Endothelial cell (in vitro differentiated cells): ENCODE measurements at places on chromosomes 3 and 15.

DNA sequence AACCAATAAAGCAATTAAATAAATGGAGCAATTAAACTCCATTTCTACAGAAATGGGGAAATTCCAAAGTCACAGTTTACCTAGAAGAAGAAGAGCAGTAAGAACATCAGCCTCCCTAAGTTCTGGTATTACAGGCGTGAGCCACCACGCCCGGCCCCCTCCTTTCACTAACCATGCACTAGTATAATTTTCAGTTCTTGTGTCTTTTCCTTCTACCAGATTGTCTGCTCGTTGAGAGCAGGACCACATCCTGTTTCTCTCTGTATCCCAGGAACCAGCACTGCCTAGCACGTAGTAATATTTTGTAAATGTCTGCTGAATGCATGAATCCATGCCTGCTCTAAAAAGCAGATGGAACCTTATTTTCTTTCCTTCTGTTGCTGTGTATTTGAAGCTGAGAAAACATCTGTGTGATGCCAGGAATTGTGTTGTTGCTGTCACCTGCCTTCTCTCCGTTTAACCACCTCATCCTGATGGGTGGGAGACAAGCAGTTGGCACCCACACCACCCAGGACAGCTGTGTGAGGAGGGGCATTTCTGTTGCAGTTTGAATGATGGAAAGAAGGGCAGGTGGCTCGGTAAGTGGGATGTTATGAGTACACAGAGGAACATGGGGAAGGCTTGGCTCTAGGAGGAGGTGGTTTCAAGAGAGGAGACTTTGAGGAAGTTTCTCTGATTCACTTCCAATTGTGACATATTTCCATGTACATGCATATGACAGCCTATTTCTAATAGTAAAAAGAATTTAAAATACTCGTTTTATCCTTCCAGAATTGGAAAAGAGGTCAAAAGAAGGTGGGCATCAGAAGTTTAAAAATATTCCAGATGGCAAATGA, 30.1 kb downstream of the PXYLP1 start:
- DNase-seq, result no peak

GRCh38 chr3:172152874-172153273, 113.5 kb downstream of the FNDC3B start:
- no peak for DNase-seq

DNA sequence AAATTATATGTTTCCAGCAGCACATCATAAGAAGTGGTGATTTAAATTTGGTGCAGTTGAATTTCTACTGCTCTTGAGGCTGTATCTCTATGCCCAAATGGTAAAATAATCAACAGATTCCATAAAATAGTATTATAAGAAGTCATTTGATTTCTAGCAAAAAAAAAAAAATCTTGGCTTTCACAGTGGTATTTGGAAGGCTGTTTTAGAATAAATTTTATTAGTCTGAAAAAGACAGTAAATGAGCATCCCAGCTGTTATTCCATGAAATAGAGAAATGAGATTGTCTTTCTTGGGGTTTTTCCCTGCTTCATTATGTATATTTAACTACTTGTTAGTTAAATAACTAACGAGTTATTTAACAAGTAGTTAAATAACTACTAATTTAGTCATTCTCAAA, 156.0 kb upstream of the ABI3BP start:
- DNase-seq, result no peak

- DNase-seq, result no peak
Observed at GRCh38 chr15:62509395-62509958, 344.4 kb upstream of the C2CD4B start.

- DNase-seq, result no peak
Observed at GRCh38 chr3:134311693-134312071, 61.0 kb upstream of the RYK start.

- DNase-seq, result no peak
Observed at GRCh38 chr15:60511351-60512031, 32.5 kb upstream of the ICE2 start.

DNA sequence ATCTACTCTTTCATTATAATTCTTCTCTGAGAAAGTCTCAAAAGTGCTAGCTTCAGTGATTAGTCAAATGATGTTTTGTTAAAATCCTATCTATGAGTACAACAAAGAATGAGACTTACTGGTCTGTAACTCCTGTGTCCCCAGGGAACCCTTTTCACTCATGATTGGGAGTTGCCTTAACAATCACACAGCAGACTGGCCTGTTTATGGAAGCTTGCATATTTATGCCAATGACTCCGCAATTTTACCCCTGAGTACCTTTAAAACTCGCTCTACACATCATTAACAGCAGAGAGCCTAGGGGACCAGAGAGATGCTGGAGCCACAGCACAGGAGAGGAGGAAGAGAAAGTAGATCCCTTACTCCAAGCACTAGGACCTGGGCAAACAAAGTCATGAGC, 628.1 kb downstream of the IGSF11 start:
- no peak for DNase-seq

- peak; percentile 62 for DNase-seq
Observed at GRCh38 chr3:57596495-57597126, 533 bp downstream of the ARF4 start.

- DNase-seq, result no peak
Observed at GRCh38 chr3:127183931-127184869, 8.7 kb upstream of the PRR23E start.

- no peak for DNase-seq
Observed at GRCh38 chr3:15171096-15171495, 35.0 kb upstream of the CAPN7 start.

GRCh38 chr15:39657181-39657580, 76.3 kb downstream of the THBS1 start:
- no peak for DNase-seq

- DNase-seq, result no peak
Observed at GRCh38 chr15:95596496-95596895, 734.0 kb upstream of the NR2F2 start.

DNA sequence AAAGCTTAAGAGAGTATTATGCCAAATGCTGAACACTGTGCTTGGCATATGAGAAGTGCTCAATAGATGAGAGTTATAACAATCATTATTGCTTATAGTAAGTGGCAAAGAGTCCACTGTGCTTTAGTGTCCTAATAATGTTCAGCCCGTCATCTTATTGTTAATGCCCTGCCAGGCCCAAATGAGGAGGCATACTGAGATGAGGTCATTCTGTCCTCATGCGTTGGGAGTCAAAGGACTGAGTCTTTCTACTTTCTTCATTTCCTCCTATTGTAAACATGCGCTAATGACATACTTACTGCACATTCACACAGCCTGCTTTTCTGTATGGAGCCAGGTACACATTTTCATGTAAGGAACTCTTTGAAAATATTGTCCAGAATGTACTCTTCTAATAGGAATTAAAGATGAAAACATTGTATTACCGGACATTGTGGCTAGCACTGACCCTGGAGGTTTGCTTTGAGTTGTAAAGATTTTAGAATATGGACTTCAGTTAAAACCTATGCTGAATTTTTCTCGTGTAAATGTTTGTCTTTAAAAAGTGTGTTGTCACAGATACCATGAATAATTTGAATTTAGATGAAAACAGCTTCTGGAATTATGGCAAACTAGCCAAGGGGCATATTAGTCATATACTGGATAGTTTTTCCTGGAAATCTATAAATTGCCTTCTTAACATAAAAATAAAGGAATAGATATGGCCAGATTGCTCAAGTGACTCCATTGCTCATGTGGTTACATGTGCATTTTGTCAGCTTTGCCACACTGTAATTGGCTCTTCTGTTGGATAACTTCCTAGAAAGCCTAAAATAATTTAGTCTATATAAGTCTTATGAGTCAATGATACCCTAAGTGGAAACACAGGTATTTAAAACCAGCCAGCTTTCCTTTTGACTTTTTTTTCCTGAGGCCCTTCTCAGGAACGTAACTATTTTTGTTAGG, 38.3 kb downstream of the KBTBD12 start:
- no peak for DNase-seq

- DNase-seq, result no peak
Observed at GRCh38 chr3:122665226-122665786, 15.3 kb upstream of the PARP14 start.

GRCh38 chr3:45100981-45101407, 45.2 kb downstream of the CDCP1 start:
- no peak for DNase-seq

- no peak for DNase-seq
Observed at GRCh38 chr3:155934230-155934629, 63.8 kb downstream of the GMPS start.

- no peak for DNase-seq
Observed at GRCh38 chr3:57281715-57282114, 10.8 kb downstream of the ASB14 start.

- DNase-seq, result no peak
Observed at GRCh38 chr15:63210151-63211091, 21.0 kb downstream of the RAB8B start.

DNA sequence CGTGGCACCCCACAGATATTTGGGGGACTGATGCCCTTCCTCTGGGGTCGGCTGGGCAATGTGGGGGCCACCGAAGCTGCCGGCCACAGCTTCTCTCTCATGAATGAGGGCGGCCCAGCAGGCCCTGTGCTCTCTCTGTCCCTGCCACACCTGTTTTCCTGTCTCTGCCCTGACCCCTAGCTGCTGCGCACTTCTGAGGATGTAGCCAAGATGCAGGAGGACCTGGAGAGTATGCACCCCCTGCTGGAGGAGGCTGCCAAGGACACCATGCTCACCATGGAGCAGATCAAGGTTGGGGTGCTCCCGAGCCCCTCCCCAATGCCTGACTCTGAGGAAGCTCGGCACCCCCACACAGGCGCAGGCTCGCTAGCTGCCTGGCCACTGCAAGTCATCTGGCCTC, 59.7 kb downstream of the SEMA3G start:
- peak; percentile 74 for DNase-seq

DNA sequence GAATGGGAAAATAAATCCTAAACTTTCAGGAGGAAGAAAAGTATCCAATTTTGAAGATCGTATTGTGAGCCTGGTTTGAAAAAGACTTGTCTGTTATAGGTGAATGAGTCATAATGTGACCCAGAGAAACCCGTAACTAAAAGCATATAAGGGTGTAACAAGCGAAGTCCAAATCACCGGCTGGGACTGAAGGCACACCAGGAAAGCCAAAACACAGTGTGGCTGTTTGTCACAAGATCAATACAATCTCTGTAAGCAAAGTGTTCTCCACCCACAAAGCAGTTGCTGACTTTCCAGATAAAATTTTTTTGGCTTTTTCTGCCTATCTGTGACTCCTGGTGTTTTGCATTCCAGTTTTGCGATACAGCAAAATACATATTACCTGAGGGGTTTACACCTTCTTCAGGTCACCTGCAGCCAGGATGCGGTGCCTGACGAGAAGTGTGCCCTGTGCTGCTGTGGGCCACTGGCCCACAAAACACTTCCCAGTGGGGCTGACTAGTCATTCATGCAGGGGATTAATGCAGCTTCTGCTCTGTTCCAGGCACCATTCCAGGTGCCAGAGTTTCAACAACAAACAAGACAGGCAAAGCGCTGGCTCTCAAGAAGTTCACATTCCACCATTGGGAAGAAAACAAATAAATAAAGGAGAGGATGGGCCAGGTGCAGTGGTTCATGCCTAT, 14.4 kb downstream of the HES1 start:
- no peak for DNase-seq

- no peak for DNase-seq
Observed at GRCh38 chr3:122111974-122112373, 56.8 kb downstream of the CD86 start.

GRCh38 chr3:184134746-184135148, 411 bp upstream of the EIF2B5 start:
- no peak for DNase-seq

GRCh38 chr15:99123713-99124451, 19.0 kb downstream of the SYNM start:
- peak; percentile 47 for DNase-seq

DNA sequence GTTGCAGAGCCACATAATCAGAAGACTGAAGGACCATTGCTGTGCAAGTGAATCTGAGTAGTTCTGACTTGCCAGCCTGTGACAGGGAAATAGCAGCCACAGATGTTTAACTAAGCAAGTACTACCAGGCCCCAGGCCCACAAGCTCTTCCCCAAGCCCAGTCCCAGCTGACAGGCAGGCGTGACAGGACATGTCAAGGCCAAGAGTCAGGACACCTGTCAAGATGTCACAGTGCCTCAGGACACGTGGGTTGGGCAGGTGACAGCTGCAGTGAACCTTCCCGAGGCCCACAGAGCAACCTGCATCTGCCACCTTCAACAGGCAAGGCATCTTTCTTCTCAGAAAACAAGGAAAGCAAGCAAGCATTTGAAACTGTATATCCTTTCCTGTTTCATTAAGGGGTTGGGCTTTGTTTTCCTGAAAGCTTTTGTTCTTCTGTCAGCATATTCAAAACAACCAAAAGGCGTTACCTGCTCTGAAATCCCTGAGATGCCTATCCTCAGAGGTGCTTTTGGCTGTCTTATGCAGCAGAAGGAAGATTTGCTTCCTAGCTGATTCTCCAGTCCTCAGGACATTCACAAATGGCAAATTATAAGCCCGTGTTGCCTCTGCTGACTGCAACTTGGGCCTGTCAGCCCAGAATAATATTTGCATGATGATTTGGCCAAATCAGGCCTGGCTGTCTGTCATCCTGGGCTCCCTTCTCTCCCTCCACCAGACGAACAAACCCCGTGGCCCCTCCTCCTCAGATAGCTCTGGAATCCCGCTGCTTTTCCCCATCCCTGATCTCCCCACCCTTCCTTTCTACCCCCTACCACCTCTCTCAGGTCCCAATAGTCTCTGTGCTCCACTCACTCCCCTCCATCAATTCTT, 171.8 kb upstream of the WNT5A start:
- no peak for DNase-seq

DNA sequence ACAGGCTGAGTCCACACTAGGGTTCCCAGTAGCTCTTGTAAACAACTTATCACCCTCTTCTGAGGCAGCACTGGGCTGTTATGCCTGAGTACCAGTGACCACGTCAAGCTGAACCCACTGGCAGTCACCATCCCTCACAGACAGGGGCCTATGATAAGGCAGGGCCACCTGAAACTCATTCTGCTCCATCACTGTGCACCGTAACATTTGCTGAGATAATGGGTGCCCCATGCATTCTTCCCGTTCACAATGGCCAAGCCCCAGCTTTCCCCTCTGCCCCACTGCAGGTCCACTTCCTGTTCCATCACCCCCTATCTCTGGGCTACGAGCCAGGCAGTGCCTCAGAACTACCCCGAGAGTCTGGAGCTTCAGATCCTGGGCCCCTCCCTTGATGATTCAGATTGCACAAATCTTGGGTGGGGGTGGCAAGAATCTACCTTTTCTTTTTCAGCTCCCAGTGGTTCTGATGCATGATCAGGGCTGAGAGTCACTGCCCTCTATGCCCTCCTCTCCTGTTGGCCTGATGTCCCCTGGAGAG, 158.0 kb downstream of the RAB11A start:
- DNase-seq, result no peak

- DNase-seq, result no peak
Observed at GRCh38 chr3:52394751-52395502, 50.0 kb downstream of the SEMA3G start.

DNA sequence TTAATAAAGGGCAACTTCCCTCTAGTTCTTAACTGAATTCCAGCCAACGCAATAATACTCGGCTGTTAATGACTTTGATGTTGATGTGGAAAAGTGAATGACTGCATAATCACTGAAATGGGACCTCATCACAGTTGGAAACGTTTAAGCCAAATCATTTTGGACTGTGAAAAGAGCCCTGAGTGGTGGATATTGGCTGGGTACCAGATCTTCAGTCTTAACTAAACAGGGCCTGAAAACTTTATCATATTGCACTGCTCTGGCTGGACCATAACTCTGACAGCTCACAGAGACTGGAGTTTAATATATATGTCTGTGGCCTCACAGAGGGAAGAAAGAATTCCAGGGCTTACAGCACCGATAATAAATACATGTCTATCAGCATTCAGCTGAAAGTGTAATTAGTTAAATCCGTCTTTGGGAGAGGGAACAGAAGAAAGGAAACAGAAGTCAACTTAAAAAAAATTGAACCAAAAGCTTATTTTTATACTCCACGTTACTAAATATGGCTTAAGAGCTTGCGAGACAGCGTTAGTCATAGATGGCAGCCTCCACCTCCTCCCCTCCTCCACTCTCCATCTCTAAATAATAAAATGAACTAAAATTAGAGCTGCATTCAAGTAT, 222.3 kb upstream of the CDIN1 start:
- DNase-seq, result no peak
